T follicular helper cell (primary cell): ENCODE measurements at places on chromosomes 4 and X.

- DNase-seq, result no peak
Observed at GRCh38 chrX:116230130-116230898, 59.8 kb downstream of the AGTR2 start.

GRCh38 chr4:58590722-58591121, 1480.5 kb upstream of the IGFBP7 start:
- no peak for DNase-seq

- DNase-seq, result no peak
Observed at GRCh38 chr4:128517739-128518510, 230.3 kb upstream of the PGRMC2 start.

DNA sequence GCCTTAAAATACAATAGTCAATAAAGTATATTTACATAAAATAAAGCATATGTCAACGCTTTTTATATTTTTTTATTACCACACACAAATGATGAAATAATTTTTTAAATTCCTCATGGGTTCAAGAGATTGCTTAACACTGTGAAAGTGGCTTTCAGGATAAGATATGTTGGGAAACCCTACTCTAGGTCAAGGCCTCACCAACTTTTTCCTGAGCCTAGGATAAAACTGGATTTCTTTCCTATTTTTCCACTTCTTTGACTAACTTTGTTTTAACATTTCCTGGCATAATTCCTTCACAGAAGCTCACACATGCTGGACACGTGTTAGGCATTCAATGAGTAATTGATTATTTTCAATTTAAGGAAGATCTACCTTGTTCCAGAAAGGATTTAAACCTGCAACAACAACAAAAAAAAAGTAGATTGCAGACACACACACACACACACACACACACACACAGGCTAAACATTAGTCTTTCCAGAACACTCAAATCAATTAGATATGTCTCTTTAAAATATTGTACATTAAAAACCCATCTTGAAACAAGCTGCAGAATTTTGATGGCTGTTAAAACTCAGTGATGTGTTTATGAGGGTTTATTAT, 9.1 kb downstream of the KLB start:
- DNase-seq, result no peak
